Activated CD4-positive, alpha-beta memory T cell treated with anti-CD3 and anti-CD28 coated beads, Interleukin-2, amount 10 ng/mL, durations not matched to agents 7 days and 5 days (primary cell): ENCODE measurements at places on chromosomes 11 and 22. TPM values are rescaled to one million over a fixed set of nuclear protein-coding genes. Genes with fewer than 3 reads are reported as not detected.

The IL17REL gene
- total RNA-seq: not detected

The OR52A1 gene
- not detected for total RNA-seq

The CLCF1 gene
- total RNA-seq: 0.71 TPM

The ACRV1 gene
- not detected for total RNA-seq

The VSIG10L2 gene
- total RNA-seq: not detected

DNA sequence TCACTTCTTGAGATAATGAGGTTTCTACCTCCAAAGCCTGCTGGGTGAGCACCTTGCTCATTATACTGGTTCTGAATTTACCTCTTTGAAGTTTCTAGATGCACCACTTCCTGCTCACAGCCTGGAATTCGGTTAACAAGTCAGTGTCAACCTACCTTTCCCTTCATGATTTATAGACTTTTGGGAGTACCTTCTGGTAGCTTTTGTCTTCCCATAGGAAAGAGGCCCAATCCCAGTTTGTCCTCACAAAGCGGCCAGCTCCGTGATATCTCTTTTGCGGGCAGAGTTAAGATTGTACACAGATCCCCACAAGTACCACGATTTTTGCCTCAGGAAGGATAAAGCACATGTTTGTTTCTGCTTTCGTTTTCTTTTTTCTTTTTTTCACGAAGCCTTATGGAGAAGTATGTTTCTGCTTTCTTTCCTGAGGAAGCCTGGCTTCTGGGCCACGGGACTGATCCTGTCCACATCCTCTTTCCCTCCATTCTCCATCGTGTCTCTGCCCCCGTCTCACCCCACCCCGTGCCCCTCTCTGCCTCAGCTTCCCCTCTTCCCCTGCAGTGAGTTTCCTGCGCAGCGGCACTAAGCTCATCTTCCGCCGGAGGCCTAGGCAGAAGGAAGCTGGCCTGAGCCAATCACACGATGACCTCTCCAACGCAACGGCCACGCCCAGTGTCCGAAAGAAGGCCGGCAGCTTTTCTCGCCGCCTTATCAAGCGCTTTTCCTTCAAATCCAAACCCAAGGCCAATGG lies 5.7 kb upstream of the HINFP start:
- DNase-seq: no peak

- DNase-seq: no peak
Observed at GRCh38 chr11:70038034-70038834, 39.9 kb upstream of the ANO1 start.

- no peak for DNase-seq
Observed at GRCh38 chr11:16418428-16419097, 62.2 kb upstream of the SOX6 start.

- no peak for DNase-seq
Observed at GRCh38 chr11:2271327-2272227, 1.2 kb upstream of the ASCL2 start.

DNA sequence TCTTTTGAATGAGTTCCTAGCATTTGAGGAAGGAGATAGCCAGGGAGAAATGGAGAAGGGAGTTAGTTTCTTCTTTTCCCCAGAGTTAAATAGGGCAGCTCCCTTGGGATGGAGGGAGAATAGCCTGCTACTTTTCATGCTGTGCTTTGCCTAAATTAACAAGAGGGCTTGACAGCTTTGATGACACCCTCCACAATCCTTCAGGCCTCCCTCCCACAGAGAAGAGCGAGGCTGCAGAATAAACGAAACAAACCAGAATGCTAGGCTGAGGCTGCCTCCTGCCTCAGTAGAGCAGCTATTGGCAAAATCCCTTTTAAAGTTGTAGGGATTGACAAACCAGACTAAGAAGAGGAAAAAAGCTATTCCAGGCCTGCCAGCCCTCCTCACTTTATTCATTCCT lies 94.6 kb downstream of the C11orf58 start:
- no peak for DNase-seq

DNA sequence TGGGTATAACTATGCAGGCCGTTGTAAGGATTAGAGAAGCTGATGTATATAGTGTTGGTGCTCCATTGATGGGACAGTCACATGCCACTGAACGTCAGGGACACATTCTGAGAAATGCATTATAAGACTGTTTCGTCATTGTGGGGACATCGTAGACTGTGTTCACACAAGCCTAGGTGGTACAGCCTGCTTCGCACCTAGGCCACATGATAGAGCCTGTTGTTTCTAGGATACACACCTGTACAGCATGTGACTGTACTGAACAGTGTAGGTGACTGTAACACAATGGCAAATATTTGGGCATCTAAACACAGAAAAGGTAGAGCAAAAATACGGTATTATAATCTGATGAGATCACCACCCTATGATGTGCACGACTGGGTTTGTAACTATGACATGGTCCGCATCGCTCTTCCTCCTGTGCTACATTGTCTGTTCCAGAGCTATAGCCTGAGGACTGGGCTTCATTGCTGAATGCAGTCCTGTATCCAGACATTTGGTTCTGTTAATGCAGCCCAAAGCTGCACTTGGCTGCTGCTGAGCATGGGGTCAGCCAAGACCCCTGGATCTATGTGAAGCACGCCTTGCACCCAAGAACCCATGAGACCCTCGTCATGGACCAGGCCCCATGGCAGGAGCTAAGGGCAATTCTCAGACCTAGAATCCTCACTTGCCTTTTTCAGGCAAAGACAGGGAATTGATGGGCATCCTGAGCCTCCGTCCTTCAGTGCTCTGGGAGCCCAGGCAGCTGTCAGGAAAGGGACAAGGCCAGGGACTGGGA lies 51.1 kb upstream of the THY1 start:
- DNase-seq: no peak

- DNase-seq: no peak
Observed at GRCh38 chr22:33326540-33327295, 268.5 kb upstream of the SYN3 start.

GRCh38 chr22:47432683-47433082 lies 670.2 kb downstream of the TBC1D22A start:
- DNase-seq: no peak

DNA sequence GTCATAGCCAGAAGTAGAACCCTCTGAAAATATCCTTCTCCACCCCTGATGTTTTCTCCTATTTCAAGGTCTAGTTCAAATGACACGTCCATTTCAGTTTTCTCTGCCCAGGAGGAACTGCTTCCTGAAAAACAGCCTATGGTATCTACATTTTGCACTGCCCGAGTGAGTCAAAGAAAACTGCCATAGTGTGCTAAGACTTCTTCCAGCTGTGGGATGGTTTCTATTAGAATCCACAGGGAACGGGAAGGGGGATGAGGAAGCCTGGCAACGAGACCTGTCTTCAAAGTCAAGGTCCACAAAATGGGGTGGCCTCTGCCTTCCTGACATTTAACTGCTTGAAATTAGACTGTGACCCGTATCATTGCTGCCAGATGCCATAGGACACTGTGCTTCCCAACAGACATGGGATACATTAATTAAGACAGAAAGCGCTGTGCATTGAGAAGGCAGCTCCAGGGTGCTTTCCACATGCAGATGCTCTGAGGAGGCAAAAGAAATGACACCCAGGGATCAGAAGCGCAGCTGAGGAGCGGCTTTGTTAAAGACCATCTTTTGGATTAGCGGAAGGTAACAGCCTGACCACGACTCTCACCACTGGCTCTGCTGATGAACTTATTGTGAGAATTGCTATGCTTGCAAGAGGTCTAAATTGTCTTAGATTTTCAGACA lies 39.4 kb upstream of the NUP50 start:
- no peak for DNase-seq

DNA sequence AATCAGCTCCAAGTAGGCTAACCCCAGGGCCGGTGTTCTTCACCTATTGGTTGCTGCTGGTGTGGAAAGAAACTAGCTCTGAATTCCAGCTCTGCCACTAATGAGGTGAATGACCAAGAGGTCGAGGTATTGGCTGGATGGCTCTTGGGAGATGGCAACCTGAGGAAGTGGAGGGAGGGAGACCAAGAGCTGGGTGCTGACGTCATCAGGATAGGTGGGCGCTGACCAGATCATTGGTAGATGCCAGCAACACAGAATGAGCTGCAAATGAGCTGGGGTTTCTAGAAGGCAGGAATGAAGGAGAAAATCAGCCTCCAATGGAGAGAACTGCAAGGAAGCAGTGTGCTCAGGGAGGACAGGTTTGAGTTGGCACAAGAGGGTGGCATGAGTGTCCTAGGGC lies 14.7 kb upstream of the CSF2RB start:
- no peak for DNase-seq

GRCh38 chr11:12216671-12217374 lies 106.4 kb downstream of the MICAL2 start:
- DNase-seq: no peak

GRCh38 chr11:13214276-13214675 lies 63.3 kb upstream of the BMAL1 start:
- DNase-seq: no peak

GRCh38 chr11:102010776-102011494 lies 36.3 kb upstream of the CFAP300 start:
- DNase-seq: no peak

- DNase-seq: no peak
Observed at GRCh38 chr22:37377927-37378326, 49.4 kb downstream of the ELFN2 start.

DNA sequence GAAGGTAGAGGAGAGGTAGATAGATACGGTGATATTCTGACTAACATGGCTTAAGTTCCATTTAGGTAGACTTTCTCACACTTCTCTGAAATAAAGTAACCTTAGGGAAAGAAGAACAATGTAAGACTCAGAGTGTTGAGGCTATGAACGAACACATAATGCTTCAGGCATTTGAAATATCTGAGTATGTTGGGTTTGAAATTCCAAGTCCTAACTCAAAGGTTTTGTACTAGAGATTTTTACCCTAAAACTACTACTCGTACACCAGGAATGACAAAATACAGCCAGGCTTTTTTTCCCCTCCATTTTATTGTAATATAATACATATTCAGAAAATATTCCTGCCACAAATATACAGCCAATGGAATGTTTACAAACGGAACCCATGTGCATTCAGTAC lies 592.6 kb downstream of the ETS1 start:
- DNase-seq: no peak

DNA sequence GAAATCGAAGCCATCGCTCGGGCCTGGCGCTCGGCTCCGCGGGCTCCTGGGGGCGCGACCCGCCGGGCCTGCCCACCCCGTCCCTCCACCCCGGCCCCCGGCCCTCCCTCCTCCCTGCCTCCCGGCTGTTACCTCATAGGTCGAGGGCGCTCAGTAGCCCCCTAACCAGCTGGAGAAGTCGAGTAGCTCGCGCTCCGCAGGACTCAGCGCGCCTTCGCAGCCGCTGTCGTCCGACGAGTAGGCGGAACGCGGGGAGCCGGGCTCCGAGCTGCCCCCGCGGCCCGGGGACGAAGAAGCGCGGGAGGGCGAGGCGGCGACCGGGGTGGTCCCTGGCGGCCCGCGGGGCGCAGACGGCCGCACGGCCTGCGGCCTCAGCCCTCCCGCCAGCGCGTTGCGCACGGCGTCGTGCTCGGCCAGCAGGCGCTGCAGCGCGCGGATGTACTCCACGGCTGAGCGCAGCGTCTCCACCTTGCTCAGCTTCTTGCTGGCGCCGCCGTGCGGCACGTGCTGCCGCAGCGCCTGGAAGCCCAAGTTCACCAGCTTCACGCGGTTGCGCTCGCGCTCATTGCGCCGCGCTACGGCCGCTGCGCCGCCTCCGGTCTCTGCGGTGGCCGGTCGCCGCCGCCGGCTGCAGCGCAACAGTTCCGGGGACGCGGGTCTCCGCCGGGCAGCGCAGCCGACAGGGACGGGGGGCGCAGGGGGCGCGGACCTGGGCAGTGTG lies 627 bp downstream of the ASCL2 start:
- peak; percentile 57 for DNase-seq
